Suprapubic skin (tissue), 4 donors: ENCODE measurements at places on chromosomes 1 and 21.

GRCh38 chr1:88801575-88802208 is 89.7 kb downstream of the GTF2B start:
- H3K4me3 ChIP-seq: no peak overlapping the region
- no peaks in the 10 kb centered on the region for H3K27me3 ChIP-seq
- DNase-seq: no peak
- H3K27ac ChIP-seq: no peak overlapping the region

- no peaks in the 10 kb centered on the region for H3K4me1 ChIP-seq
- no peaks in the 10 kb centered on the region for H3K36me3 ChIP-seq
- H3K27me3 ChIP-seq: no peaks in the 10 kb centered on the region
- no peak overlapping the region for H3K27ac ChIP-seq
- H3K4me3 ChIP-seq: no peak overlapping the region
Observed at GRCh38 chr1:55823541-55824250, 608.5 kb upstream of the USP24 start.

DNA sequence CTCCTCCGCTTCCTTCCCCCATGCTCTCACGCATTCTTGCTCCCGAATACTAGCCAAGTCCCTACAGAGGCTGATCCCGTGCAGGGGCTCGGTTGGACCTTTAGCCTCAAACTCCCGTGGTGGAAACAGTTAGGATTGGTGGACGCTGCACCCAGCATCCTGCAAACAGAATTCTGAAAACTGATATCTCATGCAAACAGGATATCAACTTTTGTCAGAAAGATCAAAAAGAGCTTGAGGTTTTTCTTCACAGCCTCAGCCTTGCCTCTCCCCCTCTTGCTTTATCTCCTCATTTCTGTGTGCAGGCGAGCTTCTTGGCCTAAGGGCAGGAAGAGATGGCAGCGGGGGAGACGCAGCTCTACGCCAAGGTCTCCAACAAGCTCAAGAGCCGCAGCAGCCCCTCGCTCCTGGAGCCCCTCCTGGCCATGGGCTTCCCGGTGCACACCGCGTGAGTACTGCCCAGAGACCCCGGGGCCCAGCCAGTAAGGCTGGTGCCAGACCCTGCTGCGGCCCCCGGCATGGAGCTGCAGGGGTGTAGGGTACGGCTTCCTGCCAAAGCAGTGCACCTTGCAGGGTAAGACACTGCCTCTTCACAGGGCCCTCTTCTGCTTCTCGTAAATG is at the start of gene UBASH3A:
TSS of gene UBASH3A (plus strand) at position 292 of the 621 bp plus-strand sequence. CDS start at position 336, 44 bp downstream.
- H3K36me3 ChIP-seq: no peaks in the 10 kb centered on the region
- peak; percentile 52 for DNase-seq
- no peaks in the 10 kb centered on the region for H3K27me3 ChIP-seq
- no peak within 1 kb of the TSS for H3K4me3 ChIP-seq
- no peak within 1 kb of the TSS for H3K27ac ChIP-seq
- H3K4me1 ChIP-seq: no peaks in the 10 kb centered on the region

DNA sequence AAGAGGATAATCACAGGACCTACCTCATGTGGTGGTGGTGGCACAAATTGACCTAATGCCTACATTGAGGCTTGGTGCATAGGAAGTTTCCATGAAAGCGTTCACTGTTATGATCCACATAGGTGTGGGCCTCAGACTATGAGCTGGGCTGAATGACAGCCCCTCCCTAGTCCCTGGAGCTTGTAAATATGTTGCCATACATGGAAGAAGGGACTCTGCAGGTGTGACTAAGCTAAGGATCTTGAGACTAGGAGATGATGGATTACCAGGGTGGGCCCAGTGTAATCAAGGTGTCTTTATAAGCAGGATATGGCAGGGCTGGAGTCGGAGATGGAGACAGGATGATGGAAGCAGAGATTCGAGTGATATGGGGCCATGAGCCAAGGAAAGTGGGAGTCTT is 31.0 kb upstream of the KCNE1 start:
- peaks cover 21% of the 10 kb centered on the region for H3K4me1 ChIP-seq
- no peak overlapping the region for H3K4me3 ChIP-seq
- DNase-seq: no peak
- H3K36me3 ChIP-seq: no peaks in the 10 kb centered on the region
- H3K27me3 ChIP-seq: no peaks in the 10 kb centered on the region

DNA sequence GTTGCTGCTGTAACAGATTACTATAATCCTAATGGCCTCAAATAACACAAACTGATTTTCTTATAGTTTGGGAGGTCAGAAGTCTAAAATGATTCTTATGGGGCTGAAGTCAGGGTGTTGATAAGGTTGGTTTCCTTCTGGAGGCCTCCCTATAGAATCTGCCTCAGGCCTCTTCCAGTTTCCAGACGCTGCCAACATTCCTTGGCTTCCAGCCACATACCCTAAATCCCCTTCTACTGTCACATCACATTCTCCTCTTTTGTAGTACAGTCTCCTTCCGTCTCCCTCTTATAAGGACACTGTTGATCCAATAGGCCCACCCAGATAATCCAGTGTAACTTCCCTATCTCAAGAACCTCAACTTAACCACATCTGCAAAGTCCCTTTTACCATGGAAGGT is 145.3 kb upstream of the NCAM2 start:
- H3K4me3 ChIP-seq: no peak overlapping the region
- H3K27ac ChIP-seq: no peak overlapping the region
- H3K27me3 ChIP-seq: no peaks in the 10 kb centered on the region
- DNase-seq: no peak
